ENCODE measurements at places on chromosomes 5 and 9.

- no peak for DNase-seq
Observed at GRCh38 chr9:93724852-93725251, 148.5 kb downstream of the PHF2 start.

- peak; percentile 81 for DNase-seq
Observed at GRCh38 chr5:108983461-108984092, 235.9 kb downstream of the FER start.

- DNase-seq, result no peak
Observed at GRCh38 chr5:166286832-166287231, 2004.6 kb upstream of the WWC1 start.

GRCh38 chr9:125932012-125932411, 184.8 kb downstream of the PBX3 start:
- DNase-seq, result peak; percentile 97

DNA sequence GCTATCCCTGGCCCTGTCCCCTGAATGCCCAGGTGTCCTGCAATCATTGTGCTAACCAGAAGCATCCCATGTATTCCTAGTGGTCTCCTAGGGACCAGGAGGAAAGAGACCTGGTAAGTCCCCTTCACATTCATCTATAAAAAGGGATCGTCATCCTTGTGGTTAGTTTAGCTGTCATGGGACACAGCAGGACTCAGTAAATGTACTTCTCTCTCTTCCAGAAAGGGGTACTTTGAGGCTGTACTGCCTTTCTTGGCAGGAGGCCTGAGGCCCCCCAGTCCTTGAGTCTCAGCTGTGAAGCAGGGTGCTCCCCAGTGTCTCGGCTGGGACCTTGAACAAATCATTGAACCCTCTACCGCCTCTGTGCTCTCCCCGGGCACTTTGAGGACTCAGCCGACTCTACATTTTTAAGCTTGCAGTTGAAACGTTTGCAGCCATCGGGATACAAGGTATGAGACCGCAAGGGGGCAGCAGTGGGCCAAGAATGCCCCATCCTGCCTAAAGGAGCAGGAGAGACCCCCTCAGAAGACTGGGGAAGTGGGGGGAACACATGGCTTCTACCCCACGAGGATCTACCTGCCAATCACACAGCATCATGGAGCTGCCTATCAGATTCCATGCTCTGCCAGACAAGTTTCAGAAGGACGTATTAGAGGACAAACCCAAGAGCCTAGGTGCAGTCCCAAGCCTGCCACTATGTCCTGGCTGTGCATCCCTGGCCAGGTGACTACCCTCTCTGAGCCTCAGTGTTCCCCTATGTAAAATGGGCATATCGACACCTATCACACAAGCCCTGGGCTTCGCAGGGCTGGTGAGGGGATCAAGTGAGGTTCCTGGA, 2.4 kb upstream of the PHYKPL start:
- DNase-seq, result peak; percentile 50

- no peak for DNase-seq
Observed at GRCh38 chr5:126055348-126055729, 367.9 kb upstream of the GRAMD2B start.

- DNase-seq, result no peak
Observed at GRCh38 chr5:129930221-129930620, 26.0 kb downstream of the CHSY3 start.

DNA sequence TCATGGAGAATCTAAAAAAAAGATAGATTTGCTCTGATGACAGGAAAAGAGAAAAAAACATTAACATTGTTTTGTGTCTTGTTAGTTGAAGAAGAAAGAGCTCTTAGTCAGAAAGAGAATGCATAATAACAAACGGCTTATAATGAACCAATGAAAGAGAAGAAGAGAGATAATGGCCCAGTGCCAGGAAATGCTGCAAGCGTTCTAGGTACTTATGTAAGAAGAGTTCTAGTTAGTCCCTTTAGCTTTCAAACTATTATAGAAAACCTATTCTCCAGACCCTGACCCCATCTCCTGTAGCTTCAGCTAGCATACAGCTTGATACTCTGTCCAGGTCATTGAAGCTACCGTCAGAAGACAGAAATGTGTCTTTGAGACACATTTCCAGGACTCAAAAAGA, 70.2 kb downstream of the FBXL17 start:
- DNase-seq, result no peak

DNA sequence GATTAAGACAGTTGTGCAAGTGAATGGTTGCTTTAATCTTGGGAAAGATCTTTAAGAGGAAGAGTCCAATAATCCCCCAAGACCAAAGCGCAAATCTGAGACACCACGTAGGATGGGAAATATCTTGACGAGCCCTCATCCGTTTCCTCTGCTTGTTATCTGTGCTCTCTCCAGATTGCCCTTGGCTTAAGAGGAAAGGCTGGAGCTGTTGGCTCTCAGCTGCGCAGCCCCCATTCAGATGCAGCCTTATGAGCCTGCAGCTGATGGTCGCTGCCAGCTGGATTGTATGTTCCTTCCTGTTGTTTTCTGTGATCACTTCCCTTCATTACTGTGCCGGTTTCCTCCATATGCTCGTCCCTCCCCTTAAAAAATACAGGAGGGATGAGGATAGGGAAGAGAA, 47.7 kb downstream of the PWWP2A start:
- DNase-seq, result peak; percentile 4

- no peak for DNase-seq
Observed at GRCh38 chr5:172090976-172091547, 84.6 kb upstream of the FBXW11 start.

DNA sequence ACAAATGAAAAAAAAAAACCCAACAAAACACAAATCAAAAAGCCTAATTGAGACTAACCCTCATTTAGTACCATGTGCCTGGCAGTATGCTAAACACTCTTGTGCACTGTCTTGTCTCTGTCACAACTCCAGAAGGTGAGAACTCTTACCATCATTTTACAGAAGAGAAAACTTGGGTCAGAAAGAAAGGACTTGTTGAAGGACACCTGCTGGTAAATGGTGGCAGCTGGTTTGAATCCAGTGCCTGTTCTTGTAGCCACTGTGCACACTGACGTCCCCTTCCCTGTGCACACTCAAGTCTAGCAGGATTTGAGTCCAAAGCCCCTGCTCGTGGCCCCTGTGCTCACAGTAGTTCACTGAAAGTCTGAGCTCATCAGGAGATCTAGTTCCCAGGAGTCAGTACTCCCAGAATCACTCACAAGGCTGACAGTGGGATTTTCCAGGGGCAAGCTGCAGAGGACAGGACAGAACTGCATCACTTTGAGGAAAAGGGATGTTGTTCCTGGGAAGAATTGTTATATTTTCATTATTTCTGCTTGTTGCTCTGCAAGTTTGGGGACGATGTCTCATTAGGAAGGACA, 43.0 kb upstream of the HSD17B4 start:
- DNase-seq, result no peak

GRCh38 chr5:140690376-140690932, 716 bp downstream of the HARS1 start:
- DNase-seq, result no peak

- no peak for DNase-seq
Observed at GRCh38 chr9:32161209-32161608, 223.2 kb upstream of the ACO1 start.

- DNase-seq, result no peak
Observed at GRCh38 chr9:90830977-90831376, 29.4 kb downstream of the SYK start.

- no peak for DNase-seq
Observed at GRCh38 chr5:134887593-134888159, 13.5 kb downstream of the TXNDC15 start.

DNA sequence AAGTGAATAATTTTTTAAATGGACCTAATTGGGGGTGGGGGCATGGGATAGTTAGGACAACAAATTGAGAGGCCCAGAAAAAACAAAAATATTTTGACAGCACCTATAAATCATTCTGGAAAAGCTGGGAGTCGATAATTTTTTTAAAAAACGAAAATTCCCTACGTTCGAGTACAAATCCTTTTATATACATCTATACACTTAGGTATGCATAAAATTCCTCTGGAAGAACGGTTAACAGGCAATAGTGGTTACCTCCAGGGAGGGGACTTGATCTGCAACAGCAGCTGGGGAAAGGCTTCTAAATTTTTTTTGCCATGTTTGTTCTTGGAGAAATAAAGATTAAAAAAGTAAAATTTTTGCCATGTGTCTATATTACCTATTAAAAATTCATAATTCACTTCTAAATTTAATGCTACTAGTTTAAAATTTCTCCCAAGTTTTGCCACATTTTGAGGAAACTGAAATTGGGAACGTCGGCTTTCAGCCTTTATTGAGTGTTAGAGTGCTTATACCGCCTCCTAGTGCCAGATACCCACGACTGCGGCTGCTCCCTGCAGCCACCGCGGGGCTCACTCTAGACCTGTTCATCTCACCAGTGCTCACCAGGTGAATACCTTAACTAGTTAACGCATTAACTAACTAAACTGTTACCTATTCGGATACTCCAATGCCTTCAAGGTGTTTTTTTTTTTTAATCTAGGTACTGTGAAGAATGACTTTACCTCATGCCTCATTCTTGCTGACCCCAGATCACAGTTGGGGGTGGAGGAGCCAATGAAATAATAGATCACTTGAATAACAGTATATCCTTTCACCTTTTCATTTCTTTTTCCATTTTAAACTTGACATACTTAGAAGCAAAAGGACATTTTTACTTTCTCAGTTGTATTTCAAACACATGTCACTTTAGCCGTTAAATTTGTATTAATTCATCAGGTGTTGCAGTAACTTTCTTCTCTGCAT, 1.8 kb upstream of the BHMT start:
- no peak for DNase-seq

DNA sequence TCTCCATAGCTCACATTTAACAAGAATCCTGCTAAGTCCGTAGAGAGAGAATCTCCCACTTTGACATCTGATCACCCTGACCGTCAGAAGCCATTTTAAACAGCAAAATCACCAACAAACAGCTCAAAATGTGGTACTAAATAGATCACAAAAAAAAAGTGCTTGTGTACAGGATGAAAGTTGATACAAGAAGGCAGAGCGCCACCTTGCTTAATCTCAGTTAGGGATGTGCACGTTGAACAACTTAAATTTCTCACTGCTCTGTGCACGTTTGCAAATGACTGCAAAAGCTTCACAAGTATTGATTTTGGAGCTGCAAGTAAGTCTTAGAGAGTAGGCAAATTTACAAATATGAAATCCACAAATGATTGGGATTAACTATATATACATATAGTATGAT, 63.1 kb upstream of the NREP start:
- no peak for DNase-seq

DNA sequence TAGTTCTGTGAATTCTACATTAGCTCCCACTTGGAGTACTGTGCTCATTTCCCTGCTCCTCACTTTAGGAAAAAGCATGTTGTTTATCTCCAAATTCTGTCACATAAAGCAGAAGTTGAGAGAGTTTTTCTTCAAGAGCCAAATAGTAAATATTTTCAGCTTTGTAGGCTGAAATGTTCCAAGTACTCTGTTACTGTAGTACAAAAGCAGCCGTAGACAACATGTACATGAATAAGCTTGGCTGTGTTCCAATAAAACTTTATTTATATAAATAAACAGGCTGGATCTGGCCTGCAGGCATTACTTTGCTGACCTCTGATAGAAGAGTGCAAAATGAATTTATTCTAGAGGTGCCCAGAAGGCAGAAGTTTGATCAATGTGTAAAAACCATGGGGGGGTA, 73.0 kb upstream of the AGXT2 start:
- no peak for DNase-seq

GRCh38 chr9:113541019-113541900, 77.7 kb downstream of the RGS3 start:
- DNase-seq, result peak; percentile 58

- DNase-seq, result peak; percentile 40
Observed at GRCh38 chr5:98454407-98454806, 319.1 kb upstream of the RGMB start.

- peak; percentile 96 for DNase-seq
Observed at GRCh38 chr5:91848453-91848852, 465.3 kb upstream of the ARRDC3 start.

DNA sequence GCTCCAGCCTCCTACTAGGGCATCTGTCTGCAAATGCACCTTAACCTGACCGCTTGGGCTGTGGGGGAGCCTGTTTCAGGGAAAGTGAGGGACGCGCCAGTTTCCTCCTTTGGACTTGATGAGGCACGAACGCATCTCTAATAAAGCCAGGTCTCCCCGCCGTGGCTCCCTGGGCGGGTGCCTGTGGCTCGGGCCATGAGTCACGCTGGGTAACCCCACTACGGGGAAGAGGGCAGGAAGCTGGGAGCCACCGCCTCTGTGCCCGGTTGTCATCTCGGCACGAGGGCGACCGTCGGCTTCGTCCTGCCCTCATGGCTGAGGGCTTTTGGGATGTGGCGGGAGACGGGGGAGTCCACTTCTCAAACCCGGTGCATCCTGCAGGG, 12.1 kb downstream of the NOTCH1 start:
- DNase-seq, result no peak

GRCh38 chr5:66713998-66714397, 117.8 kb downstream of the MAST4 start:
- DNase-seq, result peak; percentile 67

- no peak for DNase-seq
Observed at GRCh38 chr5:177382423-177383029, 1.7 kb upstream of the SLC34A1 start.

DNA sequence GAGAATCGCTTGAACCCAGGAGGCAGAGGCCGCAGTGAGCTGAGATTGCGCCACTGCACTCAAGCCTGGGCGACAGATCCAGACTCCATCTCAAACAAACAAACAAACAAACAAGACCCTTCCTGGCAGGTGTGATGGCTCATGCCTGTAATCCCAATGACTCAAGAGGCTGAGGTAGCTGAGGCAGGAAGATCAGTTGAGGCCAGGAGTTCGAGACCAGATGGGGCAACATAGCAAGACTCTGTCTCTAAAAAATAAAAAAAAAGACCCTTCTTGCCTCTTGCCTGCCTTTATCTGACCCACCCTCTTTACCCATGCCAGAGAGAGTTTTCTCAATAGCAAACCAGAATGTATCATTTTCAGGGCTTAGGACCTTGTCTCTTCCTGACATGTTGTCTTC, 8.8 kb upstream of the PANK3 start:
- no peak for DNase-seq

- DNase-seq, result peak; percentile 67
Observed at GRCh38 chr5:52846182-52846842, 58.6 kb downstream of the ITGA1 start.

GRCh38 chr9:126147186-126147935, 179.3 kb upstream of the MVB12B start:
- no peak for DNase-seq

DNA sequence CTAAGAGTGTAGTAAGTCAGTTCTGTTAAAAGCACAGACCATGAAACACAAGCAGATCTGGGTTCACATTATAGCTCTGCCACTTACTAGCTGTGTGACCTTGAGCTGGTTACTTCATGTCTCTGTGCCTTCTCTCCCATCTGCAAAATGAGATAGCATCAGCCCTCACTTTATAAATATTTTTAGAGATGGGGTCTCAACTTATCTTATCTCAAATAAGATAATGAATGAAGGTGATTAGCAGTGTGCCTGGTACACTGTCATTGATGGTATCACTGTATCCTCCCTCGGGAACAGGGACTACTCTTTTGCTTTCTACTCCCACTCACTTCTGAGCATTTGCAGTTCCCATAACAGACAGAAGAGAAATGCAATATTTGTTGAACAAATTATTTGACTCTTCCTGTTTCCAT, 52.4 kb downstream of the GALNT10 start:
- no peak for DNase-seq

GRCh38 chr9:126301985-126302603, 24.5 kb upstream of the MVB12B start:
- peak; percentile 55 for DNase-seq
